Stimulated activated CD8-positive, alpha-beta memory T cell treated with anti-CD3 and anti-CD28 coated beads, Interleukin-7, amount 100 ng/mL, for 1 hour (primary cell): ENCODE measurements at places on chromosomes 11 and 22.

GRCh38 chr11:123371506-123372297, 58.4 kb upstream of the GRAMD1B start:
- DNase-seq, result no peak

- DNase-seq, result no peak
Measured at GRCh38 chr11:62574363-62575071, 826 bp upstream of the EEF1G start.

DNA sequence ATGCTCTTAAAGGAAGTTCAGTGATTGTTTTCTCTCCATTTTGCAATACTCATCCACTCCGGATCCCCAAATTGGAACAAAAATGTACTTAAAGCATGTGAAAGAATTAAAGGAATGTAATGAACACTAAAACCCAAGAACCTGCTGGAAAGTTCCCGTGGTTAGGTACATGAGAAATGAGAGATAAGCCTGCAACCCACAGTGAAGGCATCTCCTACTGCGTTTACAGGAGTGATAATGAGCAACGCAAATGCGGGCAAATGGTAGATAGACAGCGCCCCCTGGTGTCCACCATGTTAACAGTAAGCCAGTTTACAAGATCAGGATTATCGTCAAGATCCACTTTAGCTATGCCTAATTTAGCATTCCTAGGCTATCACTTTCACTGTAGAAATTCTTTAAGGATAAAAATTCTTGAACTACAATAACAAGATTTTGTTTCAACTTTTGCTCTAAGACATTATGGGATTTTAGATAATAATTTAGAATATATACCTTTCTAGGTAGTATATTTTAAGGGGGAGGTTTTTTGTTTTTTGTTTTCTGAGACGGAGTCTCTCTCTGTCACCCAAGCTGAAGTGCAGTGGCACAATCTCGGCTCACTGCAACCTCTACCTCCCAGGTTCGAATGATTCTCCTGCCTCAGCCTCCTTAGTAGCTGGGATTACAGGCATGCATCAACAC, 29.9 kb downstream of the ALG9 start:
- peak; percentile 82 for DNase-seq

DNA sequence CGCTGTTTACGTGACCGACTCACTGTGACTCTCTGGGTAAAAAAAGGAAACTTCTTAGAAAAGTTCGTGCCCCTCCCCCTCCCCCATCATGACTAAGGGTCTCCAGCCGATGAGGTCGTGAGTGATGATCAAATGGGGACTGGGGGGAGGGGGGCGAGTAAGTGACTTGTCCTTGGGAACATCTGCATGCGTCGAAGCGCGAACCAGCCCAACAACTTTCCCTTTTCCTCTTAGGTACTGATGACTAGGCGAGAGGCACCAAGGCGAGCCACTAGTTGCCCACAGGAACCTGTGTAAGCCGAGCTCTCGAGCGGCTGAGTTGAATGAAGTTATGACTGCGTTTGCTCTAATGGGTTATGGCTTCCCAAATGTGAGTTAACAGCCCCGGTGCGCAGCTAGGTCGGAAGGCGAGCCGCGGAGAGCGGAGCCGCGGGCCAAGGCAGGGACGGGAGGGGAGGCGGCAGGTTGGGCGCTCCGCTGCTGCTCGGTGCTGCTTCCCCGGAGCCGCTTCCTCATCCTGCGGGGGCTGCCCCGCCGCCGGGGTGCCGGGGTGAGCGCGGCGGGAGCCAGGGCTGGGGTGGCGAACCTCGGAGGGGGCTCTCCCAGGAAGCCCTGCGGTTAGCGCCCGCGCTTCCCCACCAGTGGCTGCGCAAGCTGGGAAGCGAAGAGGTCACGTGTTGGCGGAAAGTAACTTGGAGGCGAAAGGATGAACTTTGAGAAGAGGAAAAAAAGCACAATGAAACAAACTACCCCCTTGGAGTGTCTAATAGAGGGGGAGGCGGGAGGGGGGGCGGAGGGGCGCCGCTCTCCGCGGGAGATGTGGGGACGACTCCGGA, 22.1 kb upstream of the BDNF start:
- DNase-seq, result no peak

DNA sequence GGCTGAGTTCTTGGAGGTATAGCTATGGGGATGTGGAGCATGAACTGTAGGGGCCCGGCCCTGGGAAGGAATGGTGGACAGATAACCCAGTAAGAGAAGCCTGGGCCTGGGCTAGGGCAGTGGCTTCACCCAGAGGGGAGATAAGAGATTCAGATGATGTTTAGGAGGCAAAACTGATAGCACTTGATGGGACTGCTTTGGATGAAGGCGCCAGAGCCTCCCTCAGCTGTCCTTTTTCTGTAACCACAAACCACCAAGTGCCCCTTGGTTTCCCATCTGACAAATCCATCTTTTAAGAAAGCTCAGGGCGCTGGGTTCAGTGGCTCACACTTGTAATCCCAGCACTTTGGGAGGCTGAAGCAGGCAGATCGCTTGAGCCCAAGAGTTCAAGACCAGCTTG, 23.4 kb downstream of the RELT start:
- no peak for DNase-seq

DNA sequence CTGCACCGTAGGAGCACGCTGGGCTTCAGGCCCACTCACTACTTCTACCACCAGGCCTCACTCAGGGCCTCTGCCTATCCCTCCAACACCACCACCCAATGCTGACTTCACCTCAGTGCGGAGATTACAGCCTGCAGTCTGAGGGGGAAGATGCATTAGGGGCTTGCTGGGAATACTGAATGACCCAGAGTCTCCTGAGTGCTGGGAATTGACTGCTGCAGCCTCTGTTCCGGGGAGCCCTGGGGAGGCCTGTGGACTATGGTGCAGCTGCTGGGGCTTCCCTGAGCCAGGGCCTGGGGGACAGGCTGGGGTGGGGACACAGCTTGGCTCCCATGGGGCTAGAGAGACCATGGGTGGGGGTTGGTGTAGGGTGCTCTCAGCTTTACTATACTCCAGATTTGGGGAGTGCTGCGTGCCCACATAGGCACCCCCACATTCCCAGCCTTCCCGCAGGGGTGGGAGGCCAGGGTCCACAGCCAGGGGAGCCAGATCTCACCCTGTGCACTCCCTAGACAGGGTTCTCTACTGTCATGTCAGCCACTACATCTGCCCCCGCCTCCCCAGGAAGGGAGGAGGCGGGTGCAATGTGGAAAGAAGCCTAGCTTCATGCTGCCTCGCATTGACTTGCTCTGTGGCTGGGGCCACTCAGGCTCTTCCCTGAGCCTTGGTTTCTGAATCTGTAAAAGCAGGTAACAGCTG, 44.4 kb downstream of the GDPD5 start:
- no peak for DNase-seq

GRCh38 chr11:113287801-113288200, 26.6 kb upstream of the TTC12 start:
- DNase-seq, result no peak

GRCh38 chr22:44702479-44703198, 635 bp downstream of the PRR5 start:
- no peak for DNase-seq

- no peak for DNase-seq
Measured at GRCh38 chr11:118834427-118835028, 43.6 kb upstream of the DDX6 start.

DNA sequence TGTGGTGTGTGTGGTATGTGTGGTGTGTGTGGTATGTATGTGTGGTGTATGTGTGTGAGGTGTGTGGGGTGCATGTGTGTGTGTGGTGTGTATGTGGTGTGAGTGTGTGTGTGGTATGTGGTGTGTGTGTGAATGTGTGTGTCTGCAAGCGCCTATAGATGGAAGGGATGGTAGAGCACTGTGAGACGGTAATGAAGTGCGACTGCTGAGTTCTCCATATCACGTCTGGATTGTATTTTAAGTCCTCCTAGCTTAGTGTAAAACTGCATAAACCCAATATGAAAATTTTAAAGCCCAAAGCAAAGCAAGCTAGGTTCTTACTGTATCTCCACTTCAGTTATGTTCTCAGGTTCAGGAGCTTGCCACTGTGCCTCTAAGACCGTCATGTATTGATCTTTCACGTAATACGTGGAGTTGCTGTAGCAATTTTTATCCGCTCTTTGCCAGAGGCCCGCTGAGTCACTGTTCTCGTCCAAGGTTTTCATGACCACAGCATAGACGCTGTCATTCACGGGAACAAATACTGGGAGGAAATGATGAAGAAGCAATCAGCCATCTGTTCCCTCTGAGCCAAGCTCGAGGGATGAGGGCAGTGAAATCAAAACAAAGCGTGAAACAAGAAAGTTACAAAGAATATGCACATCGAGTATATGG, 5.5 kb downstream of the PLET1 start:
- no peak for DNase-seq

DNA sequence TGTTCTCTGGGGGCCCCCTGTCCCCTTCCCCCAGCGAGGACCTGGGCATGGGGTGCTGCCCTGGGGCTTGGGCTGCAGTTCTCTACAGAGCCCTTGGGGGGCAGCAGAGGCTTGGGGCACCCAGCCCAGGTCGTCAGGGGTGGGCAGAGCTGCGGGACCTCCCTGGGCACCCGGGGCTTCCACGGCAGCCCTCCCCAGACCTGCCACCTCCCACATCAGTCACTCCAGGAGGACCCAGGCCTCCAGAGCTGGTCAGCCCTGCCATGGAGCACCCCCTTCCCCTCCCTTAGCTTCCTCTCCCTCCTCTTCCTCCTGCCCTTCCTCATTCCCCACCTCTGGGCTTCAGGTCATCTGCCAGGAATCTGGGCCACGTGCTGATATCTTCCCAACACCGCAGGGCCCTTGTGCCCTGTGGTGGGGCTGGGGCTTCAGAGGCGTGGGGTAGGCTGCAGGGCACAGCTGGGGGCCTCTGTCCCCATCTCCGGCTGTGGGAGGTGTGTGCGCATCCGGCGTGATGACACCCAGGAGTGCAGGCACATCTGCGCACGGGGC, 5.8 kb downstream of the TSPAN4 start:
- DNase-seq, result peak; percentile 44

DNA sequence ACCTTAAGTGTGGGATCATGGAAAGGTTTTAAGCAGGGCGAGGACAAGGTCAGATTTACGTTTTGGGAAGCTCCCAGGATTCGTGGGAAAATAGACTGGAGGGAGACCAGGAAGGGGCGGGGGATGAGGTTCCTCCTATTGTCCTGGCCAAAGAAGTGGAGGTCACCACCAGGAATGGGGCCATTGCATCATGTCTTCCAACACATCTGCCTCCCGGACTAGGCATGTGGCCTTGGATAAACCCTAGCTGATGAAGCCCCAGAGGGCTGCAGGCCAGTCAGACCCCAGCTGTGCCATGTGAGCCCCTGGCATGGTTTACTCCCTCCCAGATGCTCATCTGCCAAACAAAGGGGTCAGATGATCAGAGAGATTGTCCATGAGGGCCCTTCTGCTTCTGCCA, 11.5 kb upstream of the YWHAH start:
- no peak for DNase-seq

DNA sequence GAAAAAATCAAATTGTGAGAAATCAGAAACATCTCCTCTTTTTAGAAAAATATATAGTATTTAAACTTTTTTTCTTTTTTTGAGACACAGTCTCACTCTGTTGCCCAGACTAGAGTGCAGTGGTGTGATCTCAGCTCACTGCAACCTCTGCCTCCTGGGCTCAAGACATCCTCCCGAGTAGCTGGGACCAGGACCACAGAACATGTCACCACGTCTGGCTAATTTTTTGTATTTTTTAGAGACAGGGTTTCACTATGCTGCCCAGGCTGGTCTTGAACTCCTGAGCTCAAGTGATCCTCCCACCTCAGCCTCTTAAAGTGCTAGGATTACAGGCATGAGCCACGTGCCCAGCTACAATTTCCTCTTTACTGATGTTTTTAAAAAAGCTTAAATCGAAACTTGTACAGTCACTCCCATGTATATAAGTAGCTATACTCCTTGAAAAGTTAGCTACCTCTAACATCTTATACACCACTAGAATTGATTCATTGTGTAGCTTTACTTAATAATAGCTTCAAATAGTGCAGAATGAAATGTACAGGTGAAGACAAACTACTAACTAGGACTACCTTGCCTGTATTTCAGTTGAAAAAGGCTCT, 10.3 kb downstream of the EIF4G2 start:
- DNase-seq, result no peak

DNA sequence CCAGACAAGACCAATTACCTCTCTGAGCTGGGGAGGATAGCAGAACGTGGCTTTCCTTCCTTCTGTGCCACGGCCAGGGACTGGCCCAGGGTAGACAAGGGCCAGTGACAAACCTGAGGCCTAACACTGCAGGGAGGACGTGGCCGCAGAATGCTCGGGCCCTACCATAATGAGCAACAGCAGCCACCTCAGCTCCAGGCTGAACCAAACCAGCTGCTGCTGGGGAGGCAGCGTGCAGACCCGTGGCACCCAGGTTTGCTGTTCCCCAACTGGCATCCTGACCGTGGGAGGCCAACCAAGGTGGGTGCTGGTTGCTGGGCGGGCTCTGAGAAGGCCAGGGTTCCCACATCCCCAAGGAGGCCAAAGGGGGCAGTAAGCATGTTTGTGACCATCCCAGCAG, 83.0 kb downstream of the MORC2 start:
- no peak for DNase-seq

GRCh38 chr22:30665786-30666185, 1.9 kb downstream of the DUSP18 start:
- DNase-seq, result no peak

DNA sequence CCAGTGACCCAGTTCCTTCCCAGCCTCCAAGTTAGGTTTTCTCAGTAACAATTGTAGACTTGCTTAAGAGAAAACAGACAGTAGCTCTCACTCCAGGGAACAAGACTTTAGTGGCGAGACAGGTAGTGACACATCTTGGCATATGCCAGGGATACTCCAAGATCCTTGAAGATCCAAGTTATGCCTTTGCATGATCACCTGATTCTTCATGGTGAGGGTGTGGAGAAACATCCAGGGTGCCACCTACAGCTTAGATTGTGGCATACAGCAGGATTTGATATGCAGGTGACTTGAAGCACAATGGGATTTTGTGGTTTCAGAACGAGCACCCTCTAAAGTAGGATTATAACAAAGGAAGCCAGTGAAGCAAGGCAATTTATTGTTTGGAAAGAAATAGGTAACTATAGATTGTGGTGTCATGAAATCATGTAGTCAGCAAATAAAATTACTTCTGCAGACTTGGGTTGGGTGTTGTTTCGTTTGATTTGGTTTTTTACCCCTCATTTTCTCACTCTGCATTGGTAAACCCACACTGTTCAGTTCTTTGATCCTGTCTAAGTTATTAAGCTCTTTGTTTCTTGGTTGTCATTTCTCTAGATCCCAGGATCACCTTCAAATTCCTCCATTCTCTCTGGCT, 9.2 kb downstream of the POU2AF3 start:
- no peak for DNase-seq

- DNase-seq, result no peak
Measured at GRCh38 chr22:49362211-49362839, 465.3 kb downstream of the BRD1 start.

DNA sequence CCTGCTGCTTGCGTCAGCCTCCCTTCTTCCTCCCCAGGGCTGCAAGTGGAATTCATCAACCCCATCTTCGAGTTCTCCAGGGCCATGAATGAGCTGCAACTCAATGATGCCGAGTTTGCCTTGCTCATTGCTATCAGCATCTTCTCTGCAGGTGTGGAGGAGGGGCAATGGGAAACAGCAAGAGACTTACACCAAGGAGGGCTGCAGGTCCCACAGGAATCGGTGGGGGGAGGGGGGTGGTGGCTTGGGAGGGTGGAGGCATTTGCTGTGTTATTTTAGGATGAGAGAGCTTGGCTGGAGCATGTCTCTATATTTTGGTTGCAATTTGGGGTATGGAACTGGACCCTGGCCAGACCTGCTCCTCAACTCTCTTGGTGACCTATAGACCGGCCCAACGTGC, 2.1 kb upstream of the MADD start:
- DNase-seq, result no peak
